ENCODE measurements at places on chromosomes 13 and 19. TPM values are rescaled to one million over a fixed set of nuclear protein-coding genes. Genes with fewer than 3 reads are reported as not detected.

- DNase-seq: no peak
Measured at GRCh38 chr13:103097366-103097928, 31.2 kb upstream of the SLC10A2 start.

DNA sequence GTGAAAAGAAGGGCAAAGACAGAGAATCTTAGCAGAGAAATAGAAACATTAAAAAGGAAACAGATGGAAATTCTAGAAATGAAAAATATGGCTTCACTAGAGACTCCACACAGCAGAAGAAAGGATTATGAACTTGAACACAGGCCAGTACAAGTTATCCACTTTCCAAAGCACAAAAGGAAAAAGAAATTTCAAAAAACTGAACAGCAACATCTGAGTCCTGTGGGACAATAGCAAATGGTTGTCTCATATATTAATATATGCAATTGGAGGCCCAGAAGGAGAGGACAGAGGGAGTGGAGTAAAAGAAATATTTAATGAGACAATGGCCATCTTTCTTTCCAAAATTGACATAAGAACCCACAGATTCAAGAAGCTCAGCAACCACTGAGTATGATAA, 141.7 kb upstream of the GJB6 start:
- no peak for DNase-seq

The UCHL3 gene
- total RNA-seq: 60.8 TPM

DNA sequence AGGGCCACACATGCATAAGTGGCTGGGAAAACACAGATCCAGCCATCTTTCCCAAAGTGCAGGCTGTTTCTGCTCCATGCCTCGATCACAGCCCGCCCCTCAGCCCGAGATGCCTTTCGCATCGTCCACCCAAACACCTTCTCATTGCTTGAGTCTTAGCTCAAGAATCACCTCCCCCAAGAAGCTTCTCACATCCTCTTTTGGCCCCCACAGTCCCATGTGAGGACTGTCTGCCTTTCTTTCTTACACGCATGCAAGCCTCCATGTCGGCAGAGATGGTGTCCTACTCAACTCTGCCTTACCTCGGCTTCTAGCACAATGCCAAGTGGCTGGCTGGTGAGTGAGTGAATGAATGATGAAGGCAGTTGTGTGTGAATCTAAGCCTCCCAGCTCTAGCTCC, 18.1 kb upstream of the GSX1 start:
- no peak for DNase-seq

- no peak for DNase-seq
Measured at GRCh38 chr13:100789968-100790367, 115.4 kb upstream of the TMTC4 start.

GRCh38 chr13:23707674-23708073, 137.5 kb downstream of the TNFRSF19 start:
- DNase-seq: peak; percentile 49

- no peak for DNase-seq
Measured at GRCh38 chr13:113883921-113884804, 20.3 kb upstream of the GAS6 start.

DNA sequence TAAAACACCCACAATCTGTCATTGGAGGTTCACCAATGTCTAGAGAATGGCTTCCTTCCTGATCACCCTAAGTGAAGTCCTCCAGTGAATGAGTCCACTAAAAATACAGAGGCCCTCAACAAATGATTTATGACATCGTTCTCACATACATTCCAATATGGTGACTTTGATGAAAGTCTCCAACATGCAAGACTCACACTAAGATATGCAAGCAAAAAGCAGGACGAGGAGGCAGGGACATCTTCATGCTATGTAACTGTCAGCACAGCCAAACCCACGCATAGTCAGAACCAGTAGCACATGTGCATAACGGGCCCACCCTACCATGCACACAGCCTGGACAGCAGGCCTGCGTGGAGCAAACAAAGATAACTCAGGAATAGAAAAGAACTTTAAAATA, 16.6 kb upstream of the LSM14A start:
- peak; percentile 65 for DNase-seq

- no peak for DNase-seq
Measured at GRCh38 chr19:41801792-41802211, 5.4 kb downstream of the CEACAM3 start.

The JAK3 gene
- total RNA-seq: 0.28 TPM

DNA sequence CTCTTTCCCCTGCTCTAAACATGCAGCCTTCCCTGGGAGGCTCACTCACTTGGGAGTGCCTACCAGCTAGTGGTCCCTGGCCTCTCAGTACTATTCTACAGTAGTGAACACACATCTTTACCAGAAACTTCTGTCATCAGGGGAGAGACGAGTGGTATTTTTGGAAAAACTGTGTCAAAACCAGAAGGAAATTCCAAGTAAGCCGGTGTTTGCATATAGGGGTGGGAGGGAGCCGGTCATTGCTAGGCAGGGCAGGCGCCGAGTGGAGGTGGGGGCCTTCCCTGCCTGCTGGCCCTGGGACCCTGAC, 7.0 kb downstream of the RPS9 start:
- no peak for DNase-seq
